CD4-positive, alpha-beta T cell treated with Interleukin-17A for 4 hours (primary cell): ENCODE measurements at places on chromosomes 12 and 14.

DNA sequence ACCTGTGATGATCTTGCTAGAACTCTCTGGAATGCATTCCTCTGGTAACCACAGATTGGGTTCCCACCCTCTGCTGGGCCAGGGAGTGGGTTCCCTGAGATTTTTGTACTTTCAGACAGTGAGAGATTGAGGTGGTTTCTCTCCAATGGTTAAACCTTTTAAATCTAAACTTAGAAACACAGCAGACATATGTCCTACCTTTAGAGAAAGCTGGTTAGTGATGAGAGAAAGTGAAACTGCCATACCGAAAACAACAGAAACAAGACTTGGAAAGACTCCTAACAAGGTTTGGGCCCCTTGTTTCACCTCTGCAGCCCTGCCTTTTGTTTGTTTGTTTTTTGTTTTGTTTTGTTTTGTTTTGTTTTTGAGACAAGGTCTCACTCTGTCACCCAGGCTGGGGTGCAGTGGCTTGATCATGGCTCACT, 9.7 kb upstream of the SGPP1 start:
- DNase-seq: no peak

DNA sequence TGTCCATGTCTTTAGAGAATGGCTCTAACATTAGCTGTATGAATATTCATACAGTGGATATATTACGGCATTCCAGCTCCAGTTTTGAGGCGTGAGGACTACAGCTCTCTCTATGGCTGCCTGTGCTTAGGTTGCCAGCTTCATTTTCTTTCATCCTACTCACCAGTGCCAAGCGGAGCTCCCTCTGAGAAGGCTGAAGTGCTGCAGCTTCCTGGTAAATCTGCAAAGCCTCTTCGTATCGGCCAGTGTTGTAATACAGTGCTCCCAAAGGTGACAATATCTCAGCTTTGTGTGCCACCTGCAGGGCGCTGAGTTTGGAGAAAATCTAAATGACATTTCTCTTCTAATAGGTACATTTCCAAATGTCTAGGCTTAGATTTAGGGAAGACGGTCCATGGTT, 19.8 kb upstream of the OVCH1 start:
- no peak for DNase-seq

- no peak for DNase-seq
These were observed 255.5 kb downstream of the RASSF9 start for GRCh38 chr12:85580562-85581168.

- no peak for DNase-seq
These were observed 5.4 kb downstream of the SFSWAP start for GRCh38 chr12:131716282-131716681.

DNA sequence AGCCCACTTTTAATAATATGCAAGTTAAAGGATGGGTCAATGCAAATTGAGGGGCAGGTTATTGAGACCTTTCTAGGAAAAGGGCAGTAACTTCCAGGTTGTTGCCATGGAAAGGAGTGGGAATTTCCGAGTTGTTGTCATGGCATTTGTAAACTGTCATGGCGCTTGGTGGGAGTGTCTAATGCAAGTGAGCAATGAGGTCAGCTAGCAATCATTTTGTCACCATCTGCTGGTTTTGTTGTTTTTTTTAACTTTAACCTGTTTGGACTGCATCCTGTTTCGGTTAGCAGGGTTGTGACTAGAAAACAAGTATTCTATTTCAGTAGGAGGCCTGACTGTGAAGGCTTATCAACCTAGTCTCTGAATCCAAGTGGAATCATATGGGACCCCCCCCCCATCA, 85.8 kb upstream of the TSPAN11 start:
- DNase-seq: no peak

DNA sequence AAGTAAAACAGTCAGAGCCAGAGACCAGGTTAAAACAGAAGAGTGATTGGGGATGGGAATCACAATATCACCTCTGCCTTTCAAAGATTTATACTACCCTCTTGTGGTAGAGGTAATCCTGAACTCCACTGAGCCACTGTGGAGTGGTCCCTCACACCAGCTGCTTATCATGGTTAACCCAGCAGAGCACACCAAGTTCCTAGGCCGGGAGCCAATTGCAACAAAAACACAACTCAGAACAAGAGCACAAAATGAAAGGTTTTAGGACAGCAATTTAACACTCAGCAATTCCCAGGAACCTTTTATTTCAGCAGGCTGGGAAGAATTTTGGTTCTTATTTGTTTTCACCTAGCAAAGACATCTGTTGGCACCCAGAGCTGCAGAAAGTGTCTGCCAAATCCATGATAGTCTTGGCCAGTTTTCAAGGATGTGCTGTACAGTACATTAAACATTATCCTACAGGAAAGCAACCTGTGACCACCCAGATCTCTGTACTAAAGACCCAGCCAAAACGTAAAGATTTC, 220.5 kb upstream of the ATXN7L3B start:
- DNase-seq: no peak

DNA sequence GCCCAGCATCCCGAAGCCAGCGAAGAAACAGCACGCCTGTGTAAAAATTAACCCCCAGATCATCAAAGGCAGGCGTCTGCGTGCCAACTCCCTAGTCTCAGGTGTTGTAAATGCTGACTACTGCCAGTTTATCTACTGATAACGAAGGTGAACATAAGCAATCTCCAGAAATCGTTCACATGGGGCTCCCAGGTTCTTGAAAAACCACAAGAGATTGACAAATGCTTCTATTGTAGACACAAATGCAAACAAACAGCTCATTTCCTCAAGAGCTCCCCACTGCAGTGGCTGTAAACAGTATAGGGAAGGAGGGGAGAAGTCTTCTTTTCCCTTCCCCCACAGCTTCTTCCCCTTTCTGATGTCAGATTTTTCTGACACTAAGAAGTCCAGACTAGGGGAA, 5.3 kb upstream of the PLEKHG3 start:
- peak; percentile 47 for DNase-seq

DNA sequence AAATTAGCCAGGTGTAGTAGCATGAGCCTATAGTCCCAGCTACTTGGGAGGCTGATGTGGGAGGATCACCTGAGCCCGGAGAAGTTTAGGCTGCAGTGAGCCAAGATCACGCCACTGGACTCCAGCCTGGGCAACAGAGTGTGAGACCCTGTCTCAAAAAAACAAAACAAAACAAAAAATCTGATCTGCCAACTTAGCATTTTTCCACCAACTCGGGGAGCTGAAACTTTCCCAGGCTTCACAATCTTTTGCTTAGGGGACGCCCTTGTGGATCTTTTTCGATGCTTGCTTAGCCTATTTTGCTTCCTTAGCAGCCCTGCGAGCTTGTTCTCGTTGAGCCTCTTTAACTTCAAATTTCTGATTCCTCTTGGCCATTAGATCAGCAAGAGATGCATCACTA, 13.8 kb downstream of the CCDC177 start:
- no peak for DNase-seq
